ENCODE measurements at places on chromosomes 4 and X. TPM values are rescaled to one million over a fixed set of nuclear protein-coding genes. Genes with fewer than 3 reads are reported as not detected.

Gene TBX22
- not detected for total RNA-seq

DNA sequence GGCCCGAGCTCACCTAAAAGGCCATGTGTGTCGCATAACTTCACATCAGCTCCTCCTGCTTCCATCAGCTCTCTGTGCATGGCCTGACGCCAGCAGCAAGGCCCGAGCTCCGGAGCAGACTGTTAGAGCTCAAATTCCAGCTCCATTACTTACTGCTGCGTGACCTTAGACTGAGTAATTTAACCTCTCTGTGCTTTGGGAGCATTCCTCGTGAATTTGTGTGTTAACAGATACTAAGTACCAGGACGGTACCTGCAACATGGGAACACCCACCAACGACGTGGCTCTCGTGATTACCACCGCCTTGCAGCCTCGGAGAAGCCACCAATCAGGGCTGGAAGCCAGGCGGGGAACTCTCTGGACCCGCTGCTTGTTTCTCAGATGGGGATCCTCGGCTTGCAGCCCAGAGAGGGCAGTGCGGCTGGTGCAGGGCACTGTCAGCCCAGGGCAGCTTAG is 12.9 kb downstream of the LETM1 start:
- DNase-seq, result peak; percentile 81

- no peak for DNase-seq
Measured at GRCh38 chr4:4694296-4694772, 152.5 kb upstream of the STX18 start.

DNA sequence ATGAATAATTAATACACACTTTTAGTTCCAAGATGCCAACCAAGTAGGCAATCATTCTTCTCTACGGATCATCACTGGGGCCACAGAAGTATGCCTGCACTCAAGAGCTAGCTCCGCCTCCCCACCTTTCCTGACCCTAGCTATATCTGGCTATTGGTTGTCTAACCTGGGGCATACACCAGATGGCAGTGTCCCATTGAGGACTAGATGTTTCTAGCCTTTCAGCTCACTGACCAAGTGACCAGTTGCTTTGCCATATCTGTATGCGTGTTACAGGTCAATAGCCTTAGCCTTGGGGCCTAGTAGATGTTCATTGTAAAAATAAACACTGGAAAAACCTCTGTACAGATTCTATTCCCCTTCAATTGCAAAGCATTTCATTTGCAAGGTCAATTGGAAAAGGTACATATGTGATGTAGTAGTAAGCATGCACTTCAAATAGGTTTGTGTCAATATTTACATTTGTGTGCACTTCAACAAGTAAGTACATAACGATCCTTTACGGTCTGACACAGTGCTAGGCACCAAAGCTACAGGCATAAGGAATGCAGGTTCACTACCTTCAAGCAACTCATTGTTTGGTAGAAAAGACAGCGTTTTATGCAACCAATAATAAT is 521.7 kb downstream of the PPARGC1A start:
- DNase-seq, result no peak

GRCh38 chr4:15689540-15689939 is 7.9 kb downstream of the FAM200B start:
- peak; percentile 46 for DNase-seq

DNA sequence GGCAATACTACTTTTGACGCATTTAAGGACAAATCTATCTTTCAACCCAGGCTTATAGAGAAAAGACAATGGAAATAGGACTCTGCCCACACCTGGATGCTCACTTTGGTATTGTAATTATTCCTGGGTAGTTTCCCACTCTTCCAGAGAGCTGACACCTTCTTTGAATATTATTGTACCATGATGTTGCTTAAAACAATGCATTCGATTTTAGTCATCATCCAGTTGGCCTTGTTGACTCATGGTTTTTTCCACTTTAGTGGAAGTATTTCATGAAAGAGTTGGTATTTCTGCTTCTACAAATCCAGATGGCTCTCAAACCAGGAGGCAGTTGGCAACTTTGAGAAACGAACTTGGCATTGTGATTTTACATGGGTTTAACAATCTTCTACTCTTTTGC is 124.2 kb downstream of the ENOX2 start:
- no peak for DNase-seq

Gene P2RY10
- total RNA-seq, result not detected

GRCh38 chr4:32172086-32172485 is 1451.9 kb downstream of the PCDH7 start:
- no peak for DNase-seq

DNA sequence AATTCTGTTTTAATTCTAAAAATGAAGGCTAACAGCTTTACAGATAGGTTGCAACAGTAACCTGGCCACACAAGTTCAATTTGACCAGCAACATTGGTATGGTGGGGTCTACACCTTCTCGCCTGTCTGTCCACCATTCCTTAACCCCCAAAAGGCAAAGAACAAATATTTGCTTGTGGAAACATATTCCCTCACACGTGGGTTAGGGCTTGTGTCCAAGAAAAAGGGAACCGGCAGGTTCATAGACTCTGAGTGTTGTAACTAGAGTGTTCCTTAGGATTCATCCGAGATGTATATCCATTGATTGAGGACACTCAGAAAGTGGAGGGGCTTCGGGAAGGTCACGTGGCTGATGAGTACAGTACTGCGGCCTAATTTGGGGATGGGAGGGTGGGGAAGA is 54.1 kb downstream of the C4orf51 start:
- peak; percentile 18 for DNase-seq

GRCh38 chrX:15816886-15817285 is 26.6 kb downstream of the ZRSR2 start:
- no peak for DNase-seq

DNA sequence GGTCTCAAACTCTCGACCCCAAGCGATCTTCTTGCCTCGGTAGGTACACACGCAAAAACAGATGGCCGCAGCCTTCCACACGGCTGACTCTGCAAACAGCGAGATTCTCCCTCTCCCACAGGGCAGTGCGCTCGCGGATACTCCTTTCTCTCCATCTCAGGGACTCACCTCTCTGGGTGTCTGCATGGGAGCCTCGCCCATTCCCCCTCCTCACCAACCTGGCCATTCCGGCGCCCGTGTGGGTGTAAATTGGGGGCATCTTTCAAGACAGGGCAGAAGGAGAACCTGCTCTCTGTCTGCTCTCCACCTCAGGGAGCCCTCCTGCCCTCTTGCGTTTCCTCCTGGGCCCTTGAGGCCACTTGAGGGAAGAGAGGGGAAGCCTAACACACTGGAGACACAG is 4.4 kb downstream of the CTAG2 start:
- no peak for DNase-seq

- no peak for DNase-seq
Measured at GRCh38 chr4:33485111-33485510, 2759.2 kb downstream of the ARAP2 start.

GRCh38 chr4:176988226-176988625 is 195.5 kb upstream of the VEGFC start:
- peak; percentile 95 for DNase-seq

- no peak for DNase-seq
Measured at GRCh38 chr4:35942092-35942491, 302.2 kb downstream of the ARAP2 start.

Gene IL2
- total RNA-seq, result not detected

GRCh38 chr4:163201358-163201757 is 34.7 kb upstream of the NAF1 start:
- DNase-seq, result no peak

DNA sequence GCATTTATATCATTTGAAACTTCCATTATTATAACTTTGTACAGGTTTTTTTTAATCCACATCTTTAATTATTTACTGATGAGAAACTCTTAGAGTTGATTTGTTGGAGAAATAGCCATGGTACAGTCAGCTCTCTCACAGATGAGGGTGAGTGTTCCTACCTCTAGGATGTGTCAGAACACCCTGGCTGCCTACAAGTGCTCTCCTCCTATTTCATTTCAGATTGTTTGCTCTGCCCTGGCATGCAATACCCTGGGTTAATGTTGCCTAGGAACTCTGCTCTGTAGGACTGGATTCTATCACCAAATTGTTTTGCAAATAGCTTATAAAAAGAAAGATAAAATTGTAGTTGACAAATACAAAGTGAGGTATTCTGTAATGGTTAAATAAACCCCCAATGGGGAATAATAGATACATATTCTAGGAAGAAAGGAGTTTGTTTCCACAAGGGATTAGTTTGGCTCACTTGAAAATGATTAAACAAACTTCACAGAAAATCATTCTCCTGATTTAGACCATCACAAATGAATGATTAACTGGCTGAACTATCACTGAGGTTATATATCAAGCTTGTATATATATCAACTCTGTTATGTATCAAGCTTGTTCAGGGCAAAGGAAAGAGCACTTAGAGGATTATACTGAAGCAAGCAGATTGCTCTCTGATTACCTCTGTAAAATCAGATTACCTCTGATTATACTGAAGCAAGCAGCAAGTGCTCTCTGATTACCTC is 150.0 kb downstream of the PDE5A start:
- DNase-seq, result no peak

DNA sequence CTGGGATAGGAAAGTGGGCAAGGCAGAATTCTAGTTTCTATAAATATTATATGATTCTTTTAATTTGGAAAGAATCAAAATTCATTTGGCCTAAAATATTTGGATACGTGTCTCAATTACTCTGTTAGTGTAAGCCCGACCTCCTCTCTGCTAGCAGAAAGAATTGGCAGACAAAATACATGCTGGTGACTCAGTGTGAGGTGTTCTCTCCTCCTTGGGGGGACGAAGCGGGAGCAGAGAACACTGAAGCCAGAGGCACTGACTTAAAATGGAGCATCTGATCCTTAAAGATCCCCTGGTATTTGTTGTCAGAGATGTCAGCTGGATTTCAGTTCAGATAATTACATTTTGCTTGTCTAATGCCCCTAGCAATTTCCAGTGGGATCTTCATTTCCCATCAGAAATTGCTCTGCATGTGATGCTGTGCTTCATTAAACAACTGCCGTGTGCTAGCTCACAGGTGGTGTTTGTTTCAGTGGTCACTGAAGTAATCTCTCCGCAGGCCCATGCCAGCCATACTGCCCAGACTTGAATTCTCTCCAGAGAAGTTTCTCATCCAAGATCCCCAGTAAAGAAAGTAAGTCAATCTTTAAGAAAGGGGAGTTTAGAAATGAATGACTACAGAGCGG is 188.7 kb upstream of the TLL1 start:
- DNase-seq, result peak; percentile 82

Gene CD38
- total RNA-seq, result not detected

Gene MAOA
- 4.7 TPM for total RNA-seq

DNA sequence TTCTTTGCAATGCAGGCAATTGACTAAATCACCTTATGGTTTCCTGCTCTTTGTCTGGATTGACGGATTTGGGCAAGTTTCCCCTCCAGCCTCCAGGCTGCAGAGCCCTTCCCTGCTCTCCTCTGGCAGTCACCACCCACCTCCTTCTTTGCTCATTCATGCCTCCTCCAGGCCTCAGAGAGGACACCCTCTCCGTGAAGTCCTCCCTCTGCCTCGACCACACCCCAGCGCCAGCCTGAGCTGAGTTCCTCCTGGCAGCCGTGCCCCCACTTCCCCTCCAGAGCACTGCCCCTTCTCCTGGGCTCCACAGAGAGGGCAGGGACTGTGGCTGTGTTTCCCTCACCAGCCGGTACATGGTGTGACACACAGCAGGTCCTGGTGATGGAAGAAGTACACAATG is 53.7 kb downstream of the DCTD start:
- DNase-seq, result no peak

Gene ASB9
- not detected for total RNA-seq

Gene FAM50A
- total RNA-seq, result 39.0 TPM

GRCh38 chr4:8912506-8912905 is 40.9 kb upstream of the HMX1 start:
- no peak for DNase-seq

GRCh38 chr4:129322920-129323319 is 227.0 kb downstream of the C4orf33 start:
- no peak for DNase-seq
